ENCODE measurements at places on chromosomes 4 and X. TPM values are rescaled to one million over a fixed set of nuclear protein-coding genes. Genes with fewer than 3 reads are reported as not detected.

The CLNK gene
- total RNA-seq = not detected

The FGG gene
- total RNA-seq = not detected

The GPR173 gene
- total RNA-seq = 2.5 TPM

The HAND2 gene
- total RNA-seq = 31.3 TPM

The CT45A10 gene
- not detected for total RNA-seq

The GSX2 gene
- total RNA-seq = not detected

The ETDA gene
- not detected for total RNA-seq

The NXF2B gene
- total RNA-seq = not detected

The RXFP1 gene
- total RNA-seq = not detected
